ENCODE measurements at places on chromosomes 16 and 17.

- DNase-seq, result no peak
Observed at GRCh38 chr17:50127697-50128361, 2.1 kb downstream of the SAMD14 start.

GRCh38 chr16:66451548-66451947 is 24.5 kb downstream of the BEAN1 start:
- DNase-seq, result no peak

DNA sequence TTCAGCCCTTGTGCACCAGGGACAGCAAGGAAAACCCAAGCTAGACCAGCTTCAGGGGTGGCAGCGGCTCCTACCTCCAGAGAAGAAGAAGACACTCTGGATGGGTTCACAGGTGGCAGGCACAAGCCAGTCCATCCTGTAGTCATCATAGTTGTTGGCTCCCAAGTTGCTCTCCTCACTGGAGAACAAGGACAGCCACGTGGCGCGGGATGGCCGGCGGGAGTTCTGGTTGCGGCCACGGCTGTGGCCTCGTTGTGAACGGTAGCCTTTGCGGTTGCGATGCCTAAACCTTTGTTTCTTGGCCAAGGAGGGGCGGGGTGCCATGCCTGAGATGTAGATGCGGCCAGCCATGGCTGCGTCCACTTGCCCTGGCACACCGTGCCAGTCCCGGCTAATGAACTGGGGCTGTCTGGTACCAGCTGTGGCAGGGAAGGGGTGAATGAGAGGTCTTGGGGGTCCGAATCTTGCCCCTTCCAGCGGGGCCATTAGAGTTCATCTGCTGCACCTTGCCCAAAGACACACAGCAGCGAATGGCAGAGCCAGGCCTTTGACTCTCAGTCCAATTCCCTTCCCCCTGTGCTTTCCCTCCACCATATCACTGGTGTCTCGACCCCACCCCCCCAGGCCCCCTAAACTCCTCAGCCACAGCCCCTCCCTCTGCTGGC is 2.3 kb downstream of the VTN start:
- no peak for DNase-seq

DNA sequence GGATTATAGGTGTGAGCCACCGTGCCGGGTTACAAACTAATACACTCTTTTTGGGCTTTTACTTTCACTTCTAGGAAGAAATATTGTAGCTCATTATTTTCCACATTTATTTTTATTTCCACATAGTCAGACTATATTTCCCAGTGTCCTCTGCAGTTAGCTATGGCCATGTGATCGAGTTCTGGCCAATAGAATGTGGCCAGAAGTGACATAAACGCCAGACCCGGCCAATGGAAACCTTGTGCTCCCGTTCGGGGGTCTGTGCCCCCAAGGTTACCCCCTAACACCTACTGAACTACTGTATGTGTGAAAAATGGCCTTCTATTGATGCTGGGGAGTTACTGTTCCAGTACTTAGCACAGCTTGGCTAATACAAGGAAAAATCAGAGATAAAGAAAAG is 13.2 kb upstream of the RPTOR start:
- no peak for DNase-seq

- no peak for DNase-seq
Observed at GRCh38 chr16:55017321-55017720, 86.7 kb downstream of the IRX5 start.

DNA sequence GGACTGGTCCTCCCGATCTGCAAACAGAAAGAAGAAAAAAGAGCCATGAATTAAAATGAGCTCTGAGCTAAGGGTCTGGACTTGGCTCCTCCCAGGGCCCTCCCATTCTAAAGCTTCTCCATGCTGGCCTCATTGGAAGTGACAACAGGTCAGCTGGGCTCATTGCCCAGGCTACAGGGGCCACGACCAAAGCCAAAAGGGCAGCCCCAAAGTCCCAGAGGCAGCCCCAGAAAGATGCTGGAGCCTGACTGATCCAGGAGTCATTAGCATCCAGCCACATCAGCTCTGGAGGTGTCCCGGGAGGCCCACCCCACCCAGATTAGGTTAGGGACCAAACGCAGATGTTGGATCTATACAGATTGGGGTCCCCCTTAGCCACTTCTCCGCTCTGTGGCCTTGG is 58.2 kb downstream of the MYH11 start:
- DNase-seq, result no peak

GRCh38 chr17:28416703-28417311 is 10.8 kb upstream of the SLC46A1 start:
- DNase-seq, result no peak

DNA sequence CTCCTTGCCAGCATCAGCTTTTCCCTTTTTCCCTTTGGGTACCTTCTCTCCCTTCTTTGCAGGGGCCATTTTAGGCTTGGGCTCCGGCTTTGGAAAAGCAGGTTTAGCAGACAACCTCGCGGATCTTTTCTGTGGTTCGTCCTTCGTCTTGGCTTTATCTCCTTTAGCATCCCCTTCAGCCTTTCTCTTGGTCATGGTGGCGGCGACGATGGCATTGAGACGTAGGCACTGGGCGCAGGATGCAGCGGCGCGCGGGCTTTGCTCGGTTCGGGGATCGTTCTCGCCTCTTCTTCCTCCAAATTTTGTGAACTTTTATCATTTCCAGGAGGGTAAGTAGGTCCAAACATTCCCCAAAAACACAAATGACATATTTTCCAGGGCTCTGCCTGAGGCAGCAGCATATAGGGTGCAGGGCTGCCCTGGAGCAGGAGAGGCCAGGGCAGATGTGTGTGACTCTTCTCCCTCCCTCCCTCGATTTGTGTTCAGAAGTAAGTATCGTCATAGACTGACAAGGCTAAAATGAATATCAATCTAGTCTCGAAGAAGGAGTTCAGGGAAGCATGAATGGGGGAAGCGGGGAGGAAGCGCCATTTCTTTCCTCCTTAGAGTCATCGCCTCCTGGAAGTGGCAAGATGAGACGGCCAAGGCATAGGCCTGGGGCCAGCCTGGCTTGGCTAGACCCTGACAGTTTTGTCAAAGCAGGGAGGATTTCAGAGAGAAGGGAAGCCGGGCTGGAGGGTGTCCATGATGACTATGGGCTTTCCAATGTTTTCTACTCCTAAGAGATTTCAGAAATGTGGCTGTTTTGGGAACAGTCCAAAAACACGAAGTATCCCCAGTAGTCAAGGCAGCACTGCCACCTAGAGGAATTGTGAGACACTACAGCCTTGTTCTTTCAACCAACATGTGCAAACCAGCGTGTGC is 13.2 kb downstream of the CHCT1 start:
- DNase-seq, result peak; percentile 73

DNA sequence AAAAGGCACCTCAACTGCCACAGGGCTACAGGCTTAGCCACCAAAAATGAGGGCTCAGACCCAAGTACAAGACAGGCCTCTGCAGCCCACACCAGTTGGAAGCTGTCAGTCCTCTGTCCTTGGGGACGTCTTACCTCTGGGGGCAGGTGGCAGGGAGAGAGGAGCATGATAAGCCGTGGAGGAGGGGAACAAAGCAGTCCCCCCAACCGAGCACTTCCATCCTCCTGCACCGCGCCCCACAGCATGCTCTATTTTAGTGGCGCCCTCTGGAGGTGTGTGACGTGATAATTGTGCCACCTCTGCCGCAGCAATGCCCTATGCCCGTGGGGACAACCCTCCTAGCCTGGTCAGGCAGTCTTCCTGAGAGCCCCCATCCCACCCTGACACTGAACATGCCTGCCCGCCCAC is 13.6 kb downstream of the G6PC3 start:
- no peak for DNase-seq

DNA sequence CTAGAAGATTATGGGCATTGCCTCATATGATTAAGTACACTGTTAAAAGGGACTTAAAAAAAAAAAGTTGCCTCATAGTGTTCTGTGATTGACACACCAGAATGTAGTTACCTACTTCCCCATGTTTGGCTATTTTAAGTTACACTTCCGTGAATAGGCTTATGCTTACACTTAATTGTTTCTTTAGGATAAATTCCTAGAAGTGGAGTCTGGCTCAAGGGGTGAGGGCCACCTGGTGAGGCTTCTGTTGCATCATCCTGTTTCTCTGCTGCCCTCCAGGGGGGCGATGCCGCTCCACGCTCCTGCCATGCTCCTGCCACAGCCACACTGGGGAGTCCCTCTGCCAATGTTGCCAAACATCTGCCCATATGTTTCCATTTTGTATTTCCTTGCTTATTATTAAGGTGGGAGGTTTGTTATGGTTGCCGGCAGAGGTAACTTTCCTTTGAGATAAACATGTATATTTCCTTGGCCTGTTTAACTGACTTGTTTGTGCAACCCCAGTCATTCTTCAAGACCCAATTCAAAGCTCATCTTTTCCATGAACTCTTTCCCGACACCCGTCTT is 73.1 kb downstream of the KSR1 start:
- DNase-seq, result no peak

DNA sequence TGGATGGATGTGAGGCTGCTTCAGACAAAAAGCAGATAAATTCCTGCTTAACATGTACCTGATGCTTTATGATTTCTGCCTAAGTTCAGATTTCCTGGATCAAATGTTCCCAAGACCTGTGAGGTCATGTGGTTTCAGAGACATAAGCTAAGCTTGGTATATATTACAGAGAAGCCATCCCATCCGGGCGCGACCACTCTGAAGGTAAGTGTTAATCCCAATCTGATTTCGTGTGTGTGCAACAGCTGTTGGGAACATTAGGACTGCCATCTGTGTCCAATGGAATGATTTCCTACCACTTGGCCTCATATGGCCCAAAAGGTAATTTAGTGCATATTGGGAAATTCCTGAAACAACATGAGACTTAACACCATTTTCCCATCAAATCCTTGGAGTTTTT is 199.1 kb downstream of the HS3ST3B1 start:
- DNase-seq, result no peak

Measured in AG09319 (cell line).